ENCODE measurements at places on chromosomes 1 and 21.
A peak's percentile ranks its signal among the peaks of the same experiment; 100 is the strongest.

DNA sequence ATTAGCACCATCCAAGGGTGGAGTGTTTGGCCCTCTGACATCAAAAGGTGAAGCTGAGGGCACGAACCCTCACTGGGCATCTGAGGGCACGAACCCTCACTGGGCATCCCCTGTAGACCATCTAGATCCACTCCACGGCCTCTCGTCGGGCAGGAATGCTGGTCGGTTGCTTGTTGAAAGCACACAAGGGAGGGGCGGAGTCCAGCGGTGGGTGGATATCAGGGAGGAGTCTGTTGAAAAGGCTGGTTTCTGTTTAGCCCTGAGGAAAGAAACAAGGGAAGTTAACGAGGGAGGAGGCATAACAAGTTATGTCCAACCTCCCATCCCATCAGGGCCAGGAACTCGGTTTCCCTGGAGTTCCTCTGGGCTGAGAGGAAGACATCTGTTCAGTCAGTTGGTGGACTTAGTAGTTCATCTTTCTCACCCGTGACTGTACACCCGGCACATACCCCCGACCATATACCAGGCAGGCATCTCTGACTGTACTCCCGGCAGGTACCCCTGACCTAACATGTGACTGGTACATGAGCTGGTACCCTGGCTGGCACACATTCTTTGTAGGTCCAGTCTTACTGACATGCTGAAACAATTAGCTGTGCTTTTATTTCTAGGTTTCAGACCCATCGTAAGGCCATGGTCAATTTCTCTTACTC lies 32.1 kb upstream of the PDE9A start:
- DNase-seq, result no peak

GRCh38 chr1:203524152-203524551 lies 30.2 kb downstream of the OPTC start:
- DNase-seq, result no peak

DNA sequence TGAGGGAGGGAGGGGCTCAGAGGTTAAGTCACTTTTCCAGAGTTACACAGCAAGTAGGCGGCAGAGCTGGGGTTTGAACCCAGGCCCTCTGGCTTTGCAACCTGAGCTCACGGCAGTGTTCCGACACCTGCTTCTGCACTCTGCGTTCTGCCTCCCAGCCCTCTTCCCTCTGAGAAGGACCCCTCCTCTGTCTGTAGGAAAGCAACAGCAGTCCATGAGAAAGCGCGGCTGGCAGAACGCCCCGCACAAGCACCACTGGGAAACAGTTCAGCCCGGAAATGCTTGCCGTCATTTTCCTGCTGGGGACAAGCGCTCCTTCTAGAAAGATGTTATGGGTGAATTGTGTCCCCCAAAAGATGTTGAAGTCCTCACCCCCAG lies 241.1 kb downstream of the NPHP4 start:
- DNase-seq, result no peak

DNA sequence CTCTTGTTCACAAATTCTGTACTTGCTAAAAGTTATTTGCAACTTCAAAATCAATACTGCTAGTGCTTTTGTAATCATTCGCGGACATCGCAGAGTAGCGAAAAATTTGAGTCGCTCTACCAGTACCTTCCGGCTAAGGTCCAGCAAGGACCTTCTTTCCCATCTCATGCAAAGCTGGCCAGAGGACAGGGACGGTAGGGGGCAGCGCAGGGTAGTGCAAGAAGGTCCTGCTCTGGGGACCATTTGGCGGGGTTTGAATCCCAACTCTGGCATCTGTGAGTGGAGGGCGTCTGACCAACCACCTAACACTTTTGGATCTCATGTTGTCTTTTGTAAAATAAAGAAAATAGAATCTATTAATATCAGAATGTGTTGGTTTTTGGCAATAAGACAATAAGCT lies 258.3 kb downstream of the SPATA17 start:
- no peak for DNase-seq

DNA sequence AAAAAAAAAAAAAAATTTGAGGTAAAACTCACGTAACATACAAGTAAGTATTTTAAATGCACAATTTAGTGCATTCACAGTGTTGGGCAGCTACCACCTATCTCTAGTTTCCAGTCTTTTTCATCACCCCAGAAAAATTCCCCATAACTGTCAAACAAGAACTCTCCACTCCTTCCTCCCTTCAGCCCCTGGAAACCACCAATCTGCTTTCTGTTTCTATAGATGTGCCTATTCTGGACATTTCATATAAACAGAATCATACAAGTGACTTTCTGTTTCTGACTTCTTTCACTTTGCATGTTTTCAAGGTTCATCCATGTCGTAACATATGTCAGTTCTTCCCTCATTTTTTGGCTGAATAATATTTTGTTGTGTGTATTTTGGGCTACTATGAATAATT lies 24.9 kb upstream of the ETS2 start:
- no peak for DNase-seq

DNA sequence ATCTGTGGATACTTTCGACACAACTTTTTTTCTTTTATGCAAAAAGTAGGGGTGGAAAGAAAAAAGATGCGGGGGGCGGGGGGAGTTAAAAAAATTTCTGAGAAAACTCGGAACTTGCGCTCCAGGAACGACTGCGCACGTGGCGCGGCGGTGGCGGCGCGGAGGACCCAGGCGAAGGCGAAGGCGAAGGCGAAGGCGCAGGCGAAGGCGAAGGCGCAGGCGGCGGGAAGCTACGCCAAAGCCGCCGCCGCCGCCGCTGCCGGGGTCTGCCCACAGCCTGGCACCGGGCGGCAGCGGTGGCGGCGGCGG lies 208 bp upstream of the BARHL2 start:
- no peak for DNase-seq

GRCh38 chr1:236429715-236430274 lies 35.7 kb downstream of the EDARADD start:
- no peak for DNase-seq

- DNase-seq, result no peak
Observed at GRCh38 chr1:85244271-85245061, 15.0 kb downstream of the C1orf52 start.

- DNase-seq, result no peak
Observed at GRCh38 chr1:233412812-233413211, 85.3 kb downstream of the MAP3K21 start.

DNA sequence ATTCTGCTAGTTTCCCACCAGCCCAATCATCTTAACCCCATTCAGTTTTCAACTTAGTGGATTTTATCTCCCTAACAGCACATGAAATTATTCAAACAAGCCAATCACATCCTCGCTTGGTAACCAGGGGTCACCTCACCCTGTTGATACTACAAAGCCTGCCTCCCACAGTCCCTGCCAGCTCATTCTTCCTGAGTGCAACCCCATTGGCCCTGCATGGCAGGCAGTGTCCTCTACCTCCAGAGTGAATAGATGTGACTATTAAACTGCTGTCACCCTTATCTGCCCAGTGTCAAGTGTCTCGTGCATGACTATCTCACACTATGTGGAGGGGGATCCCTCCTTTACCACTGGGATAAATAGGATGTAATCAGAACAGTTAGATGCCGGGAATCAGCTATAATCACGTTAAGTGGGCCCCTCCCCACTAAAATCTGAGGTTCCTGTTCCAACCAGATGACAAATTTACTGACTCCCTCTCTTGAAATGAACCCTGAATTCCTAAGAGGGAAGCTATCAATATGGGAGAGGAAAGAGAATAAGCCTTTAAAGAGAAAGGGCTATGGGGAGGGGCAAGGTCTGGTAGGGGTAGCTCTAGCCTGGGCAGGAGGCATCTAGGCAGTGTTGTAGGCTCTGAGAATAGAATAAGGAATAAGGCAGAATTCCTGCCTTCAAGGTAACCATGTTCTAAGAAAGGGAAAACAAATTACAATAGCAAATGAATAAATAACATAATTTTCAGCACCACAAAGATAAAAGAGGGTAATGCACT lies 155.9 kb downstream of the SLC30A10 start:
- no peak for DNase-seq

DNA sequence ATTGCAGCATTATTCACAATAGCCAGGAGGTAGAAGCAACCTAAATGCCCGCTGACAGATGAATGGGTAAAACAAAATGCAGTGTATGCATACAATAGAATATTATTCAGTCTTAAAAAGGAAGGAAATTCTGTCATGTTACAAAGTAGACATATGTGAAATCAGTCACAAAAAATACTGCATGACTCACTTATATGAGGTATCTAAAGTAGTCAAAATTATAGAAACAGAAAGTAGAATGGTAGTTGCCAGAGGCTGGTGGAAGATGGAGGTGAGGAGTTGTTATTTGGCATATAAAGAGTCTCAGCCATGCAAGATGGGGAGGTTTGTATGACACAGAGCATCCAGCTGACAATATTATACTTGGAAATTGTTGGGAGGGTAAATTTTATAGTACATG lies 43.0 kb upstream of the EGLN1 start:
- DNase-seq, result no peak

- DNase-seq, result no peak
Observed at GRCh38 chr1:17355898-17356297, 16.1 kb upstream of the PADI6 start.

DNA sequence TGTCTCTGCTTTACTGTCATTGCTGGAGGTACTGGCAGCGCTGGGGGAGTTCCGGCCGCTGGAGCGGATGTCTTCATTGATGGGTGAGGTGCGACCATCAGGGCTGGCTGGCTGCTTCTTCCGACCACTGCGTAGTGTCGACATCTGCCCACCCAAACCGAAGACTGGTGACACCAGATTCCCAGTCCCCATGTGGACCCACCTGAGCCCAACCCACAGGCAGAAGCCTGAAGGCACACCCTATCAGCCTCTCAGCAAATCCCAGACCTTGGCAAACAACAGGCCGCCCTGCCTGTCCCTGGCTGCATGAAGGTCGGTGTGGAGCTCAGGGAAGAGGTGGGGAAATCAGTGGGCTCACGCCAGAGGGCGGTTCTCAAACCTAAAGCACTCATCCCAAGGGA lies 44.8 kb downstream of the SLC45A1 start:
- DNase-seq, result no peak

- peak; percentile 80 for DNase-seq
Observed at GRCh38 chr1:175072099-175072951, 4.7 kb downstream of the TNN start.

- DNase-seq, result no peak
Observed at GRCh38 chr1:17078991-17079868, 25.4 kb upstream of the SDHB start.

- DNase-seq, result no peak
Observed at GRCh38 chr1:42533101-42533863, 70.2 kb downstream of the CCDC30 start.

GRCh38 chr1:197399755-197400521 lies 131.9 kb downstream of the CRB1 start:
- DNase-seq, result peak; percentile 70

- DNase-seq, result no peak
Observed at GRCh38 chr1:234201600-234201999, 171.7 kb upstream of the COA6 start.

DNA sequence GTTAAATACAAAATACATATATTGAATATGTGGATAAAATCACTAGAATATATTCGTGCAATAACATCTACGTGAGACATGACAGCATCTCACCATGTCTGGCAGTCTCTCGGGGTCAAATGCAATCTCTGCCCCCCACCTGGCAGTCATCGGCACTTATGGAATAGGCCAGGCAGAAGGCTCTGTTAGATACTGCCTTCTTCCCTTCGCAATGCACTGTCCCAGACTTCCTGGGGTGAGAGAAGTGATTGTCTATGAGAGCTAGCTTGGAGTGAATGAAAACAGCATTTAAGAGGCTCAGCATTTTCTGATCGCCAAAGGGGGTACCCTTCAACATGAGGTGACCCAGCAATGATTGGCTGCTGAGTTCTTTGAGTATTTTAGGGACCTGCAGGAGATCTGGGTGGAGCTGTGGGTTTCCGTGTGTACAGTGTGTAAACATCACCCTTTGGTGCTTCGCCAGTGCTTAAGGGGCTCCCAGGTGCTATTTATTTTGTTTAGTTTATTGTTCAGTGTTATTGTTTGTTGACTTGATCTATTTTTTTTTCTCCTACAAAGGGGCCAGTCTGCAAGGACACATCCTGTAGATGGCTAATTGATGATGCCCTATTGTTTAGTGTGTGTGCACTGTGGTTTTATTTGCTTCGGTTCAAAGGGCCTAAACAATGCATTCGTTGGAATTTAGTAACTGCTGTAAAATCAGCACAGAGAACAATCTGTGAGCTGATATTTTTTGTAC lies 10.2 kb downstream of the ERG start:
- DNase-seq, result no peak

DNA sequence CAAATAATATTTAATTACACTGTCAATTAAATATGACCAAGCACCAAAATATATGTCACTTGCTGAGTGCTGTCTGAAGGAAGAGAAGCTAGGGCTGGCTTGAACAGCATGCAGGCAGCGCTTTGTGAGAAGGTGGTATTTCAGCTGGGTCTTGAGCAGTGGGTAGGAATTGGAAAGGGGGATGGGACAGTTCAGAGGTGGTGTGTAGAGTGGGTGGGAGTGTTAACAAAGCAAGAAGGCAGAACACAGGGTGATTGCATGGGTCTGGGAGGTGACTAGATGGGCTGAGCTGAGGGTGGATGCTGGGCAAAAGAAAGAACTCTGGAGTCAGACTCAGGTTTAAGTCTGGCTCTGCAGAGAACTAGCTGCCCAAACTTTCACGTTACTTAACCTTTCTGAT lies 14.3 kb upstream of the ETV3 start:
- DNase-seq, result no peak

DNA sequence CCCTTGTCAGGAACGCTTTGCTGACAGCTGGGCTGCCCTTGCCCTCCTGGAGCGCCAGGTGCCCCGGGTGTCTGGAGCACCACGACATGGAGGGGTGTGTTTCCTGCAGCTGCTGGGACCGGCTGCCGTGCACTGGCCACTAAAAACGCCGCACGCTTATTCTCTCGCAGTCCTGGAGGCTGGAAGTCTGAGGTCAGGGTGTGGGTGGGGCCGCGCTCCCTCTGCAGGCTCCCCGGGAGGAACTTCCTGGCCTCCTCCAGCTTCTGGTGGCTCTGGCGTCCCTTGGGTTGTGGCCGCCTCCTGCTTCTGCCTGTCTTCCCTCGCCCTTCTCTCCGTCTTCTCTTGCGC lies 28.0 kb upstream of the PLCH2 start:
- DNase-seq, result no peak

DNA sequence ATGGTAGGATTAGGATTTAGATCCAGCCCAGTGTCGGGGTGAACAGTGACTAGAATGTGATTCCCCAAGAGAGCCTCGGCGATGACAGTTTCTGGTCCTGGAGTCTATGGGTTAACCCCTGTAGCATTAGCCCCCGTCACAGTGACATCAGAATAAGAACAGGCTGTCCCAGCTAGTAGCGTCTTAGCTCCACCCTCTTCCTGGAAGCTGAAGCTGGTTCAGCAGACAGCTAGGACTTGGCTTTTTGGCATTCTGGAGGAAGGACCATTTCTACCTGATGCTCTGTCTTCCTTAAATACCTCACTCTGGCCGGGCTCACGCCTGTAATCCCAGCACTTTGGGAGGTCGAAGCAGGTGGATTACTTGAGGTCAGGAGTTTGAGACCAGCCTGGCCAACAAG lies 5.0 kb downstream of the NDUFS2 start:
- DNase-seq, result no peak

- DNase-seq, result no peak
Observed at GRCh38 chr1:100266741-100267140, 725 bp downstream of the RTCA start.

All from H4 (cell line).